GM13976 (cell line): ENCODE measurements at places on chromosomes 1 and 21.

GRCh38 chr1:181251713-181252075, 163.2 kb downstream of the IER5 start:
- no peak for DNase-seq

GRCh38 chr1:32828341-32828740, 10.9 kb downstream of the S100PBP start:
- no peak for DNase-seq

GRCh38 chr1:53063744-53064515, 1.9 kb downstream of the PODN start:
- peak; percentile 17 for DNase-seq

DNA sequence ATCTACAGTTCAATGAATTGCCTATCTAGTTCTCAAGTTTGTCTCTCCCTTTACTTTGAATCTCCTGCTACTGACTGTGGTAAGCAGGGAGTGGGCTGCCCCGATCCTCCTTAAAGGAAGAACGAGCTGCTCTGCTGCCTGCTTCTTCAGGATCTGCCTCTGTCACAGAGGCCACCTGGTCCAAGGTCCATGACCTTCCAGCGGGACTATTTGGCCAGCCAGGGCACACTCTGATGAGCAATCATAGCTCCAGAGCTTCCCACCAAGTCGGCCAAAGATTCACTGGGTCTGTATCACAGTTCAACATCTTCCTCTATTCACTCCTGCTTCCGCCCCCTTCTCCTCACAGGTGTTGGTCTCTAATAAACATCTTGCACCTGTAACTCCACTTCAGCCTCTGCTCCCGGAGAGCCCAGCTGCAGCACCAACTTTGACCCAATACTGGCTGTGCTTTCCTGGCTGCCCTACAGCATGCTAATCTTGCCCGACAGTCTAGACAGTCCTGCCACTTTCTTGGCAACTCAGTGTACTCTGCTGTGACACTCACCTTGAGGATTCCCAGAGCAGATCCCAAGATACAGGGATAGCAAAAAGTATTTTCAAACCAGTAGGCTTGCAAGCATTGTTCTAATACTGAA, 16.9 kb upstream of the MAP10 start:
- DNase-seq = no peak

- no peak for DNase-seq
These were observed 15.6 kb downstream of the PDE9A start for GRCh38 chr21:42669041-42669440.

GRCh38 chr1:204834336-204834735, 36.3 kb upstream of the NFASC start:
- no peak for DNase-seq

GRCh38 chr1:62509028-62509427, 72.2 kb downstream of the USP1 start:
- no peak for DNase-seq

- DNase-seq = no peak
These were observed 8.8 kb upstream of the CDCP2 start for GRCh38 chr1:54161495-54162168.

DNA sequence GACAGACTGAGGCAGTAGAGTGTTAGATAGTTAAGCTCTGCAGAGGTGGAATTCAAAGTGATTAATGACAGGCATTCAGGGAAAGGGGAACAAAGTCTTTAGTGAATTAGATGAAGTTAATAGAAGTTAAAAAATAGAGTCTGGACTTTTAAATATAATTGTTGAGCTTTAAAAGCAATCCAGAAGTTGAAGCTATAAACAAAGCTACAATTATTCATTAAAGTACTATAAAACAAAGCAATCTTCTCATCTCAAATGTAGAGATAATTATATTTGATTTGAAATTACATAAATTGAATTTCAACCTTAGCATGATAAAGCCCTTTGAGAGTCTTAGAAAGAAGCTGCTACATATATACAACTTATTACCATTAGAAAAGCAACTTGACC, 710.6 kb downstream of the MRPL39 start:
- DNase-seq = no peak

- no peak for DNase-seq
These were observed 34.8 kb downstream of the CASZ1 start for GRCh38 chr1:10761503-10762152.

DNA sequence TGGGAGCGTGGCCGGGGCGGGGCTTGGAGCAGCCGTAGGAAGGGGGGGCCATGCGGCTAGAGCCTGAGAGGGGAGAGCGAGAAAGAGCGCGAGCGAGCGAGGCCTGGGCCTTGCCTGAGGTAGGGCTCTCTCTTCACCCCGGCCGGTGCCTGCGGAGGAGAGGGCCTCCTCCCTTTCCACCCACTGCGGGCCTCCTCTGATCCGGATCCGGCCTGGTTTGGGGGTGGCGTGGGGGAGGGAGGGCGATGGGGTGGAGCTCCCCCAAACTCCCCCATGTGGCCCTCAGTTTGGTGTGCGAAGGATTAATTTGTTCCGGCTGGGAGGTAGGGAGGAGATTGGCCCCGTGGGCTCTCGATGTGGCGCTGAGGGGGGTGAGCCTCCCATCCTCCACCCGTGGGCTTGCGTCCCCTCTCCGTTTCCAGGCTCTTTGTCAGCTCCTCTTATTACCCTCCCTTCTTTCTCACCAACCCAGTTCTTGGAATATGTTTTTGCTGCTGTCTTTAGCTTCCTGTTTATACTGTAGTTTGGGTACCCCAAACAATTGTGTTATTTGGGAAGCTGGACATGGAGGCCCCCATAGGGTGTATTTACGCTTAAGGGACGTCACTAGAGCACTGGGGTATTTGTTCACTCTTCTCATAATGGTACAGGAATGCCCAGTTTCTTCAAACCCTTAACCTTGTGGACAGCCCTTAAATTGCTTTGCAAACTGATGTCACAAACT, 685 bp downstream of the UBAP2L start:
- DNase-seq = peak; percentile 68

GRCh38 chr1:24336075-24336474, 16.9 kb downstream of the GRHL3 start:
- no peak for DNase-seq

GRCh38 chr1:245155272-245156040, 671 bp downstream of the KIF26B start:
- peak; percentile 43 for DNase-seq

DNA sequence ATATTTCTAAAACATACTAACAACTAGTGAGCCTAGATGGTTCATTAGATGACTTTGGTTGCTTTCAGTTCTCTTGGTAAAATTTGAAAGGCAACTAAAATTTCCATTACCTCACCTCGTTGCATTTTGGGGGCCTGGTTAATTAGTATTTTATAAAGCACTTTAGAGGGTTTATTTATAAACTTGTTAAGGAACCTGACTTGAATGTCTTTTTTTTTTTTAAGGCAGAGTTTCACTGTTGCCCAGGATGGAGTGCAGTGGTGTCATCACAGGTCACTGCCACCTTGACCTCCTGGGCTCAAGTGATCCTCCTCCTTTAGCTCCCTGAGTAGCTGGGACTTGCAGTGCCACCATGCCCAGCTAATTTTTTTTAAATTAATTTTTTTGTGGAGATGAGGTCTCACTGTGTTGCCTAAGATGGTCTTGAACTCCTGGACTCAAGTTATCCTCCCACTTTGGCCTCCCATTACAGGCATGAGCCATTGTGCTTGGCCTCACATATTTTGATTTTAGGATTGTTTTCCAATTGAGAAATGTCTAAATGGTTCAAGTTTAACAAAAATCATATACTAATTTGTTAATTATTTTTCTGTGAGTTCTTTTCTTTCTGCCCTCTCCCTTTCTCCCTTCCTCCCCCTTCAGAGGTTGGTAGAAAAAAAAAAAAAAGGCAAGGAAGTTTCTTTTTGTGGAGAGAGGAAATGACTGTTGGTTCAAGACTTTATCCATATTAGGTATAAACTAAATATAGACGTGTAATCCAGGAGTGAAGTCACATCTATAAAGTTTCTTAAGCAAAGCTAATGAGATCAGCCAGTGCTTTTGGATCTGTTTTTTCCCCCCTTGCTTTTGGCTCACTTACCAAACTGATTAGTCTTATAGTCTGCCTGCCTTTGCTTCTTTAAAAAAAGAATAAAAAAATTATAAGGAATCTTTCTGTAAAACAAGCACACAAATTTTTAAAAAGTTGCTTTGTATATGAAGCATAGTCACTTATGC, 24.7 kb downstream of the CLIC4 start:
- peak; percentile 54 for DNase-seq

- no peak for DNase-seq
These were observed 64.9 kb downstream of the TNR start for GRCh38 chr1:175678471-175678870.

- DNase-seq = no peak
These were observed 123.7 kb downstream of the NTNG1 start for GRCh38 chr1:107264561-107264960.

DNA sequence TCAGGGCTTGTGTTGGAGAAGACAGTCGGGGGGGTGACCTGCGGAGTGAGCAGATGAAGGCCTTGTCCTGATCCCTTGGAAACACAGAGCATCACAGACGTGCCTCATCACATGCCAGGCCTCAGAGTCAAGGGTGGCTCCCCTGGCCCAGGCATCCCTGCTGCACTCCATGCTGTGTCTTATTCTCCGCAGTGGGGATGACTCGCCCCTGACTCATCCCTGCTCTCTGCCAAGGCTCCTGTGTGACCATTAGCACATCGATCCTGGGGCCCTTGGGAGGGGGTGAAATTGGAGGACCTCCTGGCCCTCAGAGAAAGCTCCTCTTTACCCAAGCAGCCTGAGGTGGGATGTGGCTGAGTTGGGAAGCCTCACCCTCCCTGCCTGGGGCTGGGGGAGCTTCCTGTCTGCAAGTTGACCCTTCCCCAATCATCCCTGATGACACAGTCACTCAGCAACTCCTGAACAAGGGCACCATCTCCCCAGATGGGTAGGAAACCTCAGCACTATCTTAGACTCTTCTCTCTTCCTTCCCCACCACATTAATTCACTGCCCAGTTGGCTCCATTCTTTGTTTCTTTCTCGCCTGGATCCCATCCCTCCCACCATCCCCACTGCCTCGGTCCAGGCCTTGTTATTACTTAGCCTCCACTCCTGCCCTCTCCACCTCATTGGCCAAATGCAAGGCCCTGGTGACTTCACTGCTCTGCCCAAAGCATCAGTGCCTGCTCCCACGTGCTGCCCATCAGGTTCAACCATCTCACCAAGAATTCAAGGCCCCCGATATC, 74.6 kb downstream of the CAMK2N1 start:
- DNase-seq = no peak

DNA sequence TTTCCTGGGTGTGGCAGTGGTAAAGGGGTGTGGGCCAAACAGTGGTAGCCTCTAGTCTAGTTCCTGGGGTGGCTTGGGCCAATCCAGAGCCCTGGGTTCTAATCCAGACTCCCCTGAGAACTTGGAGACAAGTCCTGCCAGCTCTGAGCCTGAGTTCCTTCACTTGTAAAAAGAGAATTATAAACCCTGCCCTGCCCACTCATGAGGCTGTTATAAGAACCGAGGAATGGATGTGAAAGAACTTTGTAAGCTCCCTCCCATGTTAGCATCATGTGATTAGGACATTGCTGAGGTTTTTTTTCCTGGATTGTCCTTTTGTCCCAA, 131.0 kb downstream of the RRAGC start:
- DNase-seq = no peak

DNA sequence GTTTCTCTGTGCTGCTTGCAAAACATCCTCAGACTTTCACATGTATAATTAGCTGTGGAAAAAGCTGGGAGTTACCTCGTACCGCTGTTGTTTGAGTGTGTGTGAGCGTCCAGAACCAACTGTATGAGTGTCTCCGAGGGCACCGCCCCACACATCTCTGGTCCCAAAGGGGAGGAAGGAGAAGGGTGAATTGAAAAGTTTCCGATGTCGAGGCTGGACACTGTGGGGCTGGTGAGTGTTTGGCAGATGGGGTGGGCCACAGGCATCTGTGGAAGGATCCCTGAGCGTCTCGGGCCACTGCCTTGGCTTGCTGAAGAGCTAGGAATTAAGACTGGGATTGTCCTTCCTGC, 1.2 kb downstream of the ATP2B4 start:
- DNase-seq = no peak

DNA sequence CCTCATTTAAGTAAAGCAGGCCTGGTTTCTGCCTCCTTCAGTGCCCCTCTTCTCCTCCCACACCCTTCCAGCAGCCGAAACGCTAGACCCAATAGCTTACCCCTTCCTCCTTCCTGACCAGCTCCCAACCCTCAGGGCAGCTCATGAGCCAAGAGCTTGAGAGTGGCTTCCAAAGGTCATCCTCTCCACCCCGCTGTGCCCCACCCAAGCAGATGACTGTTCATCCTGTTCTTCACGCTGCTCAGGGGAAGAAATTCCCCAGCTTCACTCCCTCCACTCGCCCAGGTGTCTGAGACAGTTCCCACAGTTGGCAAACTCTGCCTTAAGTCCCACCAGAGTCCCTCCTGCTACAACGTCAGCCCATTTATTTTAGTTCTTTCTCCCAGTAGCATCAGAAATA, 23.4 kb downstream of the ARHGEF19 start:
- no peak for DNase-seq

DNA sequence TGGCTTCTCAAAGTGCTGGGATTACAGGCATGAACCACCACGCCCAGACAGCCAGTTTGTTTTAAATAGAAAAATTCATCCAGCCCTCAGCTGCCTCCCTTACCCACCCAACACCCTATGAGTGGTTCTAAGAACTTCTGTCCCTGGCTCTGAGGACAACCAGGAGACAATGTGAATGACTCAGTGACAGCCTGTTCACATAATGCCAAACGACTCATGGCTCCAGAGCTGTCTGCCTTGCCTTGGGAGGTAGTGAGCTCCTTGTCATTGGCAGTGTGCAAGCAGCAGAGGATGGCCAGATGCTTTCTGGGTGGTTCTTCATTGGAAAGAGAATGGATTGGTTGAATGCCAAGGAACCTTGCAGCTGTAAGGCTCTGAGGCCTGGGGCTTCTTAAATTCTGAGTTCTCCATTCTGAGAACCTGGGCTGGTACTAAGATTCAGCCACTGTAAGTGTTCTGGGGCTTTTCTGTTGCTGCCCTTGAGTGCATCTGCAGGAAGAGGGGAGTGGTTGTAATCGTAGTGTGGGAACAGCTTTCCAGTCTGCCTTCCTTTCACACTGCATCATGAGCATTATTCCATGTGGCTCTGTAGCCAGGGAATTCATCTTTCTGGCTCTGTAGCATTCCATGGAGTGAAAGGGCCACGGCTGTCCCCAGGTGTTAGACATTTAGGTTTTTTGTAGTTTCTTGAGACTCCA, 5.8 kb downstream of the SERINC2 start:
- no peak for DNase-seq

GRCh38 chr1:54355931-54356679, 50.1 kb downstream of the SSBP3 start:
- DNase-seq = peak; percentile 49

DNA sequence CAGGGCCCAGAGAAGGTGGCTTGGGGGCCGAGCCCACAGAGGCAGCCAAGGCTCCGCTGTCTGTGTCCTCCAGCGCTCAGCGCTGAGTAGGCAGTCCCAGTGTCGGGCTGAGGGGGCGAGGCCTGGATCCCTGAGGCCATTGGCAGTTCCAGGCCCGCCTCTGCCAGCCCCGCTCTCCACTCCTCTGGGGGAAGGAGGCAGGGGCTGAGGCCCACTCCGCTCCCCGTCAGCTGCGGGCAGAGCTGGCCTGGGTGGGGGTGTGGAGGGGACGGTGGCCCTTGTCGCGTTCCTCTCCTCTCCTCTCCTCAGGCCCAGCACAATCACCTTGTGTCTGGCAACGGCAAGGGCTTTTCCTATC, 132.8 kb downstream of the CASZ1 start:
- no peak for DNase-seq
